ENCODE measurements at places on chromosomes 16 and 17. TPM values are rescaled to one million over a fixed set of nuclear protein-coding genes. Genes with fewer than 3 reads are reported as not detected.

UBE2Z gene
- 77.5 TPM for total RNA-seq

RHBDL1 gene
- total RNA-seq: 0.69 TPM

LYRM1 gene
- total RNA-seq: 36.6 TPM

PRSS33 gene
- total RNA-seq: not detected

ETV4 gene
- total RNA-seq: 25.1 TPM

ENPP7 gene
- not detected for total RNA-seq

HSF4 gene
- total RNA-seq: 0.40 TPM

DNASE1L2 gene
- not detected for total RNA-seq

RAC3 gene
- total RNA-seq: 16.5 TPM

FOXC2 gene
- 4.8 TPM for total RNA-seq

KLHL10 gene
- not detected for total RNA-seq

GJD3 gene
- 4.2 TPM for total RNA-seq

RNF222 gene
- total RNA-seq: not detected

SLC9A5 gene
- total RNA-seq: 0.20 TPM

ST6GALNAC1 gene
- total RNA-seq: not detected

TNP2 gene
- not detected for total RNA-seq

FAM171A2 gene
- 3.2 TPM for total RNA-seq

MEIOB gene
- total RNA-seq: not detected

TOM1L1 gene
- total RNA-seq: 3.9 TPM

C16orf78 gene
- total RNA-seq: not detected

MYL4 gene
- 2.6 TPM for total RNA-seq

GPR139 gene
- not detected for total RNA-seq

FAM20A gene
- total RNA-seq: not detected

NPTX1 gene
- 0.15 TPM for total RNA-seq

TNFRSF17 gene
- total RNA-seq: not detected

BEAN1 gene
- total RNA-seq: not detected

ABCA6 gene
- 2.3 TPM for total RNA-seq

PITPNC1 gene
- total RNA-seq: 22.8 TPM

ANKRD40CL gene
- total RNA-seq: not detected

HIC1 gene
- 62.2 TPM for total RNA-seq

CMIP gene
- 23.3 TPM for total RNA-seq

GABARAP gene
- total RNA-seq: 280 TPM

CD300E gene
- not detected for total RNA-seq

KRTAP2-2 gene
- total RNA-seq: not detected

KCNJ12 gene
- total RNA-seq: 0.67 TPM

HEXIM2 gene
- 2.6 TPM for total RNA-seq

SAMD14 gene
- total RNA-seq: 5.7 TPM

TP53TG3F gene
- not detected for total RNA-seq

CACNG1 gene
- not detected for total RNA-seq

KIF19 gene
- total RNA-seq: 4.9 TPM

CLEC18A gene
- under 0.01 TPM for total RNA-seq

CBX4 gene
- 11.7 TPM for total RNA-seq

HEATR9 gene
- not detected for total RNA-seq

MTSS2 gene
- 23.0 TPM for total RNA-seq

HOXB4 gene
- total RNA-seq: 6.9 TPM

HSBP1 gene
- total RNA-seq: 15.1 TPM

SDR42E2 gene
- total RNA-seq: not detected

GNAO1 gene
- not detected for total RNA-seq

Measured in mammary microvascular endothelial cell (primary cell).